Right hindlimb (tissue), 1 donor: ENCODE measurements at places on chromosomes 4 and X.

GRCh38 chr4:186015212-186015817 is 53.6 kb upstream of the TLR3 start:
- DNase-seq: no peak

- no peak for DNase-seq
These were observed 4.0 kb downstream of the HERC6 start for GRCh38 chr4:88382621-88383020.

DNA sequence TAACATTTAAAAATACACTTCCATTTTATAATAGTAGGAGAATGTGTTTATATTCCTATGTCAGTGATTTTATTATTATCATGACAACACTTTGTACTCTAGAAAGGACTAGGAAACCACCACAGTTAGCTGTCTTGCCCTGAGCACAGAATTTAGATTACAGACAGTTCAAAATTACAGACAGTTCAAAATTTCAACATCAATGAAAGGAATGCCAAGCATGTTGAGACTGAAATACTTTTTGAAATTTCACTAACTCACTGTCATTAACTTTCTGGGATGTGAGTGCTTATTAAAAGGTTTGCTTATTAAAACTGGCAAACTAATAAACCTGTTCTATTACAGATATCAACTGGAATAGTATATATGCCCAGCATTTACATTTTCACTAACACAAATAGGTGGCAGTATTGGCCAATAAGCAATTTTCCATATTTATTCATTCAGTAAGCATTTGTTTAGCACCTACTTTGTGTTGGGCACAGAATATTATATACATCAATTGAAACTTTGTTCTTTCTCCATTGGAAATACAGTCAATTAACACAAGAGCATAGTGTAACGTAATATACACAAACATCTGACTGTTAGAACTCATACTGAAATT is 179.4 kb downstream of the FBXW7 start:
- no peak for DNase-seq

- no peak for DNase-seq
These were observed 92.4 kb upstream of the AP1S2 start for GRCh38 chrX:15946783-15947580.

GRCh38 chr4:13415068-13415785 is 68.9 kb downstream of the RAB28 start:
- DNase-seq: no peak

GRCh38 chrX:103687073-103687695 is 685 bp upstream of the MORF4L2 start:
- peak; percentile 91 for DNase-seq

- DNase-seq: no peak
These were observed 34.6 kb upstream of the SMS start for GRCh38 chrX:21905953-21906352.

DNA sequence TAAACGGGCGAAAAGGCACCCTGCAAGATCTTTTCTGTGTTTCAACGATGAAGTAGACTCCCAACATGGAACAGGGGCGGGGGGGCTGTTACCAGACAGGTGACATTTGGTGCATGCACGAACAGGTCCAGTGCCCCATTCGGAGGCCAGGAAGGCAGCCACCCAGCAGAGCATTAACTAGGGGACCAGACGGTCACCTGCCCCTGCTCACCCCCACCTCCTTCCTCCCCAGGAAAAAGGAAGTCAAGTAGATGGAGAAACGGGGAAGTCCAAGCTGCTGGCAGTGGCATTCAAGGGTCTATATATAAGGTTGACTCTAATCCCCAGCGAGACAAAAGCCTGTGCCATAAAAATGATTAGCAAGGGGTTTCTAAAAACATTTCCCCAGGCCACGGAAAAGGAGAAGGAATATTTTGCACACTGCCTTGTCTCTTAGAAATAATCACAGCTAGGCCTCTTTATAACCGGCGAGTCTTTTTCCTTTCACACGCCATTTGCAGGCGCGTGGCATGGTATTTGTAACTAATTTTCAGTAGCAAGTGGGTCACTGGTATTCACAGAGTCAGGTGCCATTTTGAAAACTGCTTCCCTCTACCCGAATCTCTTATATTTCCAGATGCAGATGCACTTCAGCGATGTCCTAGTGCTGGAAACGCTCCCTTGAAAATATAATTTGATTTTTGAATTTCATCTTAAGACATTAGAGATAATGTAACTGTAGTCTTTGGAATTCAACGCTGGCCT is 1.2 kb upstream of the TMSB4X start:
- DNase-seq: no peak

DNA sequence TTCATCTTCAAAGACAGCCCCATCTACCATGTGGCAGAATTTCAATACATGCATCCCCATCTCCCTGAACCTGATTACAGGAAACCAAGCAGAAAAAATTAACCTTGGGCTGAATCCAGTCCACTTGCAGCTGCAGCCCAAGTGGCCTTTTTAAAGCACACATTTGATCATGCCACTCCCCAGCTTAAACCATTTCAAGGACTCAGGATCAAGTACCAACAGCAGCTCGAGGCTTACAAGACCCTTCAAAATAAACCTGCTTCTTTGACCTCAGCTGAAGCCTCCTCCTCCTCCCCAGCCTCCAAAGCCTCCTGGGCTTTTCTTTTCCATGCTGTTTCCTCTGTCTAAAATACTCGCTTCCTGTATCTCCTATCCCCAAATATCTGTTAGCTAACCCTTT is 50.7 kb upstream of the KIT start:
- DNase-seq: no peak

- no peak for DNase-seq
These were observed 109.3 kb upstream of the USP9X start for GRCh38 chrX:40975951-40976350.

DNA sequence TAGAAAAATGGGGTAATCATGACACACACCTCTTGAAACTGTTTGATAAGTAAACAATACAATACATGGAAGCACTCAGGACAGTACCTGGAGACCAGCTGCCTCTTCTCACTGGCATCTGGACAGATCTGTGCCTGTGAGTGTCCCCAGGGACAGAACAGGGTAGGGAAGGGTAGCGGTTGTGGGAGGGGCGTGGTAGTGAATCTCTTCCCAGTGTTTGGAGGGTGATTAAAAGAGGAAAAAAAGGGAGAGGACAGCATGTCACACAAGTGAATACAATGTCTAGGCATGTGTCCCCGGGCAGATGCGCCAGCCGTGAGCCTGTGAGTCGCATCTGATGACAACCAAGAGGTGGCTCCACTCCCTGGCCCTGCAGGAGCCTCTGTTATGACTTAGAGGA is 138.8 kb upstream of the MSX1 start:
- DNase-seq: no peak

DNA sequence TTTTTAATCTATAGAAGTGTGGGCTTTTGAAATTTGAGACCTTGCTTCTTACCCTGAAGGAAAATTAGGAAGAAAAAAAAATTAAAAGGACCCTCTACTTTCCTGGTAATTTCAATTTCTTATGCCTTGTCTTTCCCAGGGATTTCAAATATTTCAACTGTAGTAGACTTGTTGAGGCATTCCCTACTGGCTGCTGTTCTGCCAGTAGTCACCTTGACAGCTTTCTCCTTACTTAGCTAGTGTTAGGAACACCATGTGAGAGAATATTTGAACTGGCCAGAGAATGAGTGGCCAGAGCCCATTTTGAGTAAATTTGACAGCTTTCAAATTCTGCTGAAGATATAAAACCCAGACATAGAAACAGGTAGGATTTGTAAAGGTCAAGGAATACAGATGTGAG is 24.0 kb upstream of the GBA3 start:
- no peak for DNase-seq

- no peak for DNase-seq
These were observed 80.2 kb upstream of the ACSL4 start for GRCh38 chrX:109813236-109813635.

DNA sequence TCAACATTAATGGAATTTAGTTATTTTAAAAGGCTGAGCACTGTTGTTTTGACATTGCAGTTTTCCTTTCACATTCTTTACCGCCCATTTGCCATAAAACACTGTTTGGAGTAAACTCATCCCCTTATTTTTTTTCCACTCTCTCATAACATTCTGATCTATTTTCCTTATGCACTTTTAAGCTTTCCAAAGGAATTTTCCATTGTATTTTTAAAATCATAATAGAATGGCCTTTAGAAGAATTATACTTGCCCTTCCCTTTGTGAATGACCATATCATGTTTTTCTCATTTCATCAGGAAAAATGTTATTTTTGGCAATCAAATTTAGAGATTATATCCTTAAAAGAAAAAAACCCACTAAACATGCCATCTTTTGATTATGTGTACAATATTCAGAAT is 1074.2 kb downstream of the STIM2 start:
- no peak for DNase-seq

DNA sequence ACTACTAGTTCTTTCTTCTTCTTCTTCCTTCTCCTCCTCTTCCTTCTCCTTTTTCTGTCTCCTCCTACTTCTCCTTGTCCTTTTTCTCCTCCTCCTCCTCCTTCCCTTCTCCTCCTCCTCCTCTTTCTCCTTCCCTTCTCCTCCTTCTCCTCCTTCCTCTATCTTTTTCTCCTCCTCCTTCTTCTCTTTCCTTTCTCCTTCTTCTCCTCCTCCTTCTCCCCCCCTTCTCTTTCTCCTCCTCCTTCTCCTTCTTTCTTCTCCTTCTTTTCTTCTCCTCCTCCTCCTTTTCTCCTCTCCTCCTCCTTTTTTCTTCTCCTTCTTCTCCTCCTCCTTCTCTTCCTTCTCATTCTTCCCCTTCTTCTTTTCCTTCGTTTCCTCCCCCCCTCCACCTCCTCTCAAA is 21.8 kb upstream of the NAP1L5 start:
- no peak for DNase-seq

GRCh38 chrX:69605521-69605920 is 10.4 kb upstream of the EDA start:
- DNase-seq: no peak

- DNase-seq: no peak
These were observed 793 bp downstream of the NALF2 start for GRCh38 chrX:69504626-69505612.

DNA sequence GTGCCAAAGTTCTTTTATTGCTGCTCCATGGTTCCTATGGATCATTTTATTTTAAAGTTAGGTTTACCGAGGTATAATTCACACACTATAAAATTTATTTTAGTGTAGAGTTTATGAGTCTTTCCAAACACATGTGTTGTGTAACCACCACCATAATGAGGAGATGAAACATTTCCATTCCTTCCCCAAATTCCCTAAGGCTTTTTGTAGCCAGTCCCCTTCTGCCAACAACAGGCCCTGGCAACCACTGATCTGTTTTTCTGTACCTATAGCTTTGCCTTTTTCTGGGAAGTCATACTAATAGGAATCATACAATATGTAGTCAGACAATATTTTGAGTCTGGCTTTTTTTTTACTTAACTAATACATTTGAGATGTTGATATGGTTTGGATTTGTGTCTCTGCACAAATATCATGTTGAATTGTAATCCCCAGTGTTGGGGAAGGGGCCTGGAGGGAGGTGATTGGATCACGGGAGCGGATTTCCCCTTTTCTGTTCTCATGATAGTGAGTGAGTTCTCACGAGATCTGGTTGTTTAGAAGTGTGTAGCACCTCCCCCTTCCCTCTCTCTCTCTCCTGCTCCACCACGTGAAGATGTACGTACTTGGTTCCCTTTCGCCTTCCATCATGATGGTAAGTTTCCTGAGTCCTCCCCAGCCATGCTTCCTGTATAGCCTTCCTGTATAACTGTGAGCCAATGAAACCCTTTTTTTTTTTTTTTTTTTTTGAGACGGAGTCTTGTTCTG is 59.6 kb upstream of the DHX15 start:
- DNase-seq: no peak

- DNase-seq: no peak
These were observed 18.6 kb upstream of the CA5B start for GRCh38 chrX:15719324-15719968.

DNA sequence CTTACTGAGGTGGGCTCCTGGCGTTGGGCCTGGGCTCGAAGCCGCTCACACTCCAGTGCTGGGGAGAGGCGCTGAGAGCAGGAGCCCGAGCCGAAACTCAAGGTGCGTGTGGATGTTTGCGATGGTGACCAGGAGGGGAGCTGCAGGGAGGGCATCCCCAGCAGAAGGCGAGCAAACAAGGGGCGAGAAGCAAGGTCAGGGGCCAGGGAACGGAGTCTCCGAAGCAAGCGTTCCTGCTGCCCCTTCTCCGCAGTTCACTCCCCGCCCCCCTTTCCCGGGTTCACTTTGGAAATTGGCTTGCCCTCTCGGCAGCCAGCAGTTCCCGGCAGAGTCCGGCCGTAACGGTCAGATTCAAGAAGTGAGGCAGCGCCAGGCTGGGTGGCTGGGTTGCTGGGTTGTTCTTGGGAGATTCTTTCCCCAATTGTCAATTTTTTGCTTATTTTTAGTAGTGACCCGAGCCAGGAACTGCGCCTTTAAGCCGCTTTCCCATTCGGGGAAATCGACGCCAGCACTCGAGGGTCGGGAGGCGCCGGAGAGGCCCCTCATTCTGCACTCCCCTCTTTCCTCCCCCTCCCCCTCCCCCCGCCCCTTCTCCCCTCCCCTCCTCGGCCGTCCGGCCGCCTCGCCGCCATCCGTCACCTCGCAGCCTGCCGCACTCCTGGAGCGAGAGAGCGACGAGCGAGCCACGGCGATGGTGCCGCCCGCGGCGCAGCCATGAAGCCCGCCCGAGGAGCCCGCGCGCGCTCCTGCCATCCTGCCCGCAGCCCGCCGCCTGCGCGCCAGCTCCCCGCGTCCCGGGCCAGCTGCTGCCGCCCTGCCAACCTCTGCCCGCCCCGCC is at the start of gene FRMPD3:
FRMPD3 (plus strand) TSS at position 655 of the 838 bp plus-strand sequence. CDS start 76,937 bp downstream, outside the sequence.
- DNase-seq: peak; percentile 28

DNA sequence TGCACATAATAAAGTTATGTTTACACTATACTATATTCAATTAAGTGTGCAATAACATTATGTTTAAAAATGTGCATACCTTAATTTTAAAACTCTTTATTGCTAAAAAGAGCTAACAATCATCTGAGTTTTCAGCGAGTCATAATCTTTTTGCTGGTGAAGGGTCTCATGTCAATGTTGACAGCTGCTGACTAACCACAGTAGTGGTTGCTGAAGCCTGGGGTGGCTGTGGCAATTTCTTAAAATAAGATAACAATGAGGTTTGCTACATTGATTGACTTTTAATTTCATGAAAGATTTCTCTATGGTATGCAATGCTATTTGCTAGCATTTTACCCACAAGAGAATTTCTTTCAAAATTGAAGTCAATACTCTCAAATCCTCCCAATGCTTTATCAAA is 58.6 kb downstream of the C4orf46 start:
- no peak for DNase-seq

GRCh38 chr4:22901631-22902030 is 208.9 kb downstream of the GBA3 start:
- DNase-seq: no peak

GRCh38 chrX:85108165-85108564 is 104.5 kb downstream of the APOOL start:
- no peak for DNase-seq

- DNase-seq: no peak
These were observed 128.3 kb downstream of the MAGEE1 start for GRCh38 chrX:76555816-76556215.

- DNase-seq: no peak
These were observed 235.4 kb upstream of the FGF13 start for GRCh38 chrX:138946926-138947325.
